Brain (organoid and tissue), 16 donors: ENCODE measurements at places on chromosomes 3 and 15.

- DNase-seq, result no peak
Measured at GRCh38 chr3:196177967-196178366, 33.2 kb downstream of the ZDHHC19 start.

- DNase-seq, result no peak
Measured at GRCh38 chr3:59367150-59367549, 317.3 kb upstream of the CFAP20DC start.

- no peak for DNase-seq
Measured at GRCh38 chr3:195838714-195839113, 27.0 kb upstream of the MUC4 start.

DNA sequence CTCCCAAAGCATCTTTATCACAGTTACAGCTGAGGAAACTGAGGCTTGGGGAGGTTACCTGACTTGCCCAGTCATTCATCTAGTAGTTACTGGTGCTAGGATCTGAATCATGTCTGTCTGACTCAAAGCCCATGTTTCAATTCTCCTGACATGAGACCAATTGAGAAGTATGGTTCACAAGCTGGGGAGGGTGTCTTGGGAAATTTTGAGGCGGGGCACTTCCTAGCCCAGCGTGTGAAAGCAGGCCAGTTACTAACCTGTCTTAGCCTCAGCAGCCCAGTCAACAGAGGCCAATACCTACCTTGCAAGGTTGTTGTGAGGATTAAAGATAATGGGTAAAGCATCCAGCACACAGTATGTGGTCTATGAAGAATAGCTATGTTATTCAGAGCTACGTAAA is 37.0 kb downstream of the CLDN18 start:
- DNase-seq, result no peak

DNA sequence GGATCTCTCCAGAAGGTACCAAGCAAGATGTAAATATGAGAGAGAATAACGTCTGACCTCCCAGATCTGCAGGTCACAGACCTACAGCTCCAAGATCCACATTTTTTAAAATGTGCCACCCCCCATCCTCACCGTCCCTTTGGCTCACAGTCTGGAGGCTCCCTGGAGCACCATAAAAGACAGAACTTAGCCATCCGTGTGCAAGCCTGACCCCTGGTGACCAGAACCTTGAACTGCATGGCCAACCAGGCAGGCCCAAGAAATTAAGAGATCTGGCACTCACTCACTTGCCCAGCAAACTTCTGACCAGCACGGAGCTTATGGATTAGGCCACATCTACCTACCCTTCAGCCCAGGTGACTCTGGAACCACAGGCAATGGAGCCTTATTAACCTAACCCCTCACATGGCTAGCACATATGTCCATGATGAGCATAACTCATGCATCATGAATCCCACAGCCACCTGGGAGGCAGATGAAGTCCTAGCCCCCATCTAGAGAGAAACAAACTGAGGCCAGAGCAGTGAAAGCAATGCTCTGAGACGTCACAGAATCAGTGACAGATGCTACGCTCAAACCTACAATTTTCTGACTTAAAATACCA is 275.3 kb downstream of the UACA start:
- peak; percentile 80 for DNase-seq

- DNase-seq, result no peak
Measured at GRCh38 chr3:123395235-123395634, 53.7 kb downstream of the ADCY5 start.

DNA sequence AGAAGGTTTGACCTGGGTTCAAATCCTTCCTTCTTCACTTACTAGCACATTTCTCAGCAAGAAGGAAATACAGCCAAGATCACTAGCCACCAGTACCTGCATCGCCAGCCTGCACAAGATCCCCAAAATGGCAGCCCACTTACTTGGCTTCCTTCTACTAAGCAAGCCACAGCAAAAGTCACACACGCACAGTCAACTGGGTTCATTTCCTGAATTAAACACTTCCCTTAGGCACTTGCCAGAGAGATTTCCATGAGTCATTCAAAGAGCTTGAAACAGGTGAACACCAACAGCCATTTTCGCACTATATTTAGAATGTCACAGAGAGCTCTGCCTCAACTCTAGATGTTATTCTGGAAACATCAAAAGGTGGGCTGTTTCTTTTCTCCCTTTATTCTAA is 42.6 kb downstream of the MGLL start:
- no peak for DNase-seq

DNA sequence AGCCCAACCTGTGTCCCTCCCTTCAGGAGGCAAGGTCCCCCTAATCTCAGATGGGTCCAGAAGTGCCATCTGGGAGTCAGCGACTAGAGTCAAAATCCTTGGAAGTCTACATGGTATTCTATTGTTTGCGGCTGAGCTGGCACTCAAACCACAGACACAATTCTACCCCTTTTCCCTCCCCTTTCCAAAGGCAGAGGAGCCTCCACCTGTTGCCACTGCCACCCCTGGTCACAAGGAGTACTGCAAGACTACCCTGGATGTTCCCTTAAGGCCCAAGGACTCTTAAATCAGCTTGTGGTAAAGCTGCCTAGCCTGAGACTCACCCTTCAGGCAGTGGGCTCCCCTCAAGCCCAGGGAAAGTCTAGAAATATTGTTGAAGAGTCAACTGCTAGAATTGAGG is 4.3 kb upstream of the OR5H6 start:
- no peak for DNase-seq

DNA sequence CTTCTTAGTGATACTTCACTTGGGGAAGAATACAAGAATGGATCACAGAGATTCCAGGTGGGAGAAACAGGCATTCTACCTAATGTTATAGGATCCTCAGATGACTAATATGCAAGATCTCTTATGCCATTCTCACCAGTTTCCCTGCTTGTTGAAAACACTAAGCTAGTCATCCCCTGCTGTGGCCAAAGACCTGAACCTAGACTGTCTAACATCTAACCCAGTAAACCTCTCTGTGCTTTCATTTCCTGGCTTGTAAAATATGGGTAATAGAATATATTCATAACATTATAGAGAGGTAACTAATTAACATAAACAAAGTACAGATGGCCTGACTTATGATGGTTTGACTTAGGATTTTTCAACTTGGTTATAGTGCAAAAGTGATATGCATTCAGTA is 776.3 kb downstream of the TUSC7 start:
- DNase-seq, result no peak

DNA sequence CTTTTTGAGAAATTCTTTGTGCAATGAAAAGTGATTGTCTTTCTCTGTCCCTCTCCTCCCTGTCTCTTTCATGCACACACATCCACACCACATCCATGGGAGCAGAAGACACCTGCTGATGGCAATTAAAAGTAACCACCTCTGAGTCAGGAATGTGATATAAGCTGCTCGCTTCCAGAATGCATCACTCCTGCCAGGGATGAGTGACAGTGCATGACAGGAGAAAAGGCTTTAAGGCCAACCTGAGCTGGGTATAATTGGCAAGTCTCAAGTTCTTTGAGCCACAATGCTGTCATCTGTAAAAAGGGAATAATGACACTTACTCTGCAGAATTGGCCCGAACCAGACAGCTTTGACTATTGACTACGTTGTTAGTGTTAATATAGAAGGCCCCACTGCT is 59.6 kb downstream of the UBP1 start:
- no peak for DNase-seq
